ENCODE measurements at places on chromosomes 7 and 10.

GRCh38 chr7:45363669-45364068 lies 206.1 kb downstream of the RAMP3 start:
- no peak for DNase-seq
- H3K27ac ChIP-seq: no peak overlapping the region
- H3K4me3 ChIP-seq: no peak overlapping the region
- H3K4me1 ChIP-seq: no peaks in the 10 kb centered on the region
- H3K27me3 ChIP-seq: no peaks in the 10 kb centered on the region

DNA sequence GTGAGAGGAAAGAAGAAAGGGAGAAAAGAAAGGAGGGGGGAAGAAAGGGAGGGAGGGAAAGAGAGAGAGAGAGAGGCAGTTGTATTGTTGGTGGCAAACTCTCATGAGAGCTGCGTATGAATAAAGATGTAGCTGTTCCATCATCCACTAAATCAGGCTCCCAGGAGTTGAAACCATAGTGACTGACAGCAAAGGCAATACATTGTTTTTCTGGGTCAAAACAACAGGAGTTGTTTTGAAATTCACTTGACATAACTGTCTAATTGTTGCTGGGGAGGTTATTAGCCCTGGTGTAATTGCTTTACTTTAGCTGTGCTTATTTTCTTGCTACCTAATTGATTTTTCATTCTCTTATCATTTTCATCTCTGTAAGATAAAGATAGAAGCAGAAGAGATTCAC lies 173.4 kb downstream of the NPSR1 start:
- no peaks in the 10 kb centered on the region for H3K4me1 ChIP-seq
- H3K36me3 ChIP-seq: no peaks in the 10 kb centered on the region
- H3K27ac ChIP-seq: no peak overlapping the region
- no peak for DNase-seq
- no peak overlapping the region for H3K4me3 ChIP-seq
- H3K27me3 ChIP-seq: no peaks in the 10 kb centered on the region

GRCh38 chr7:30255064-30255769 lies 29.2 kb upstream of the ZNRF2 start:
- no peak overlapping the region for H3K4me3 ChIP-seq
- H3K4me1 ChIP-seq: peaks cover 13% of the 10 kb centered on the region
- no peaks in the 10 kb centered on the region for H3K27me3 ChIP-seq

GRCh38 chr10:21702633-21703111 lies 168.6 kb downstream of the MLLT10 start:
- H3K27ac ChIP-seq: no peak overlapping the region
- DNase-seq: no peak
- no peaks in the 10 kb centered on the region for H3K27me3 ChIP-seq
- no peaks in the 10 kb centered on the region for H3K4me1 ChIP-seq
- H3K36me3 ChIP-seq: peaks cover 33% of the 10 kb centered on the region

Data from tibial nerve (tissue), 4 donors.